ENCODE measurements at places on chromosomes 5 and 9.

GRCh38 chr9:29625292-29625731 lies 2052.0 kb upstream of the C9orf72 start:
- DNase-seq: no peak

DNA sequence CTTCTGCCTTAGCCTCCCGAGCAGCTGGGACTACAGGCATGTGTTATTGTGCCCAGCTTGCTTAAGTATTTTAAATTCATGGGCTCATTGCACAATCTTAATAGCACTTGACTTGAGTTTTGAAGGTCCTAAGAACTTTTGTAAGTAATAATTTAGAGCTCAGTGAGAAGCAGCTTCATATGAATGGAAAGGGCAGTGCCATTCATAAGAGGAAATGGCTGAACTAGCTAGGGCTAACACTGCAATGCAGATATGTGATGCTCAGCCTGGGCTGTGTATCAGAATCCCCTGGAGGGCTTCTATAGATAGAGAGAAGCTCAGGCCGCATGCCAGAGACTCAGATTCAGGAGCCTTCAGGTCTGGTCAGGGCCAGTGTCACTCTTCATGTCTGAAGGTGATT lies 295.5 kb upstream of the DAP start:
- no peak for DNase-seq

DNA sequence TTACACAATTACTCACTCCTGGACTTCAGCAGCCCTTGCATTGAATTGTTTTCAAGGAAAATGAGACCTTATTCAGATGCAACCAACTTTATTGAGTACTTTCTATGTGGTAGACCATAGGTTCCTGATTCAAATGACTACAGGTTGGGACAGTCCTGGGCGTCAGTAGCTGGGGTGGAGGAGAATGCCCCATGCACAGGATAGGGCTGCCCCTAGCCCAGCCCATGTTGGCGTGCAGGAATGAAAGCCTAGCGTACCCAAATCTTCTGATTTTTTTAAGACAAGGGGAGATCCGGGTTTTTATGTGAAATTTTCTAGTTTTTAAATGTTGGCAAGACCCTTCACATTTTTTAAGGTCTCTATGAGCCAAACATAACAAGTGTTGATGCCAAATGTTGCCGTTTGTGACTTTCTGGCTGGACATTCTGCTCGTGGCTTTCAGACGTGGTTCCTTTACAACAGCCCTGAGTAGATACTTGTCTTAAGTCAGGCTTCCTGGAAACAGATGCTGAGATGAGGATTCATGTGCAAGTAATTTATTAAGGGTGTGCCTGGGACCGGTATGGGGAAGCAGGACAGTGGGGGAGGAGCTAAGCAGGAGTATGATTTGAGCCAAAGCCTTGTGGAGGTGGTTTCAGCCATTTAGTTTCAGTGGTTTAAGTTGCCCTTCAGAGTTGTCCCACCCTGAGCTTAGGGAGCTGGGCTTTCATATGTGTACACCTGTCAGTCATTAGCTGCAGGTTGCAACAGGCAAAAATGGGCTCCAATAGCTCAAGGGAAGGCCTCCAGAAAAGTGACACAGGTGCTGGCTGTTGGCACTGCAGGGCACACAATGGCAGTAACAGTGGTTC lies 154.1 kb downstream of the NTRK2 start:
- DNase-seq: peak; percentile 60

DNA sequence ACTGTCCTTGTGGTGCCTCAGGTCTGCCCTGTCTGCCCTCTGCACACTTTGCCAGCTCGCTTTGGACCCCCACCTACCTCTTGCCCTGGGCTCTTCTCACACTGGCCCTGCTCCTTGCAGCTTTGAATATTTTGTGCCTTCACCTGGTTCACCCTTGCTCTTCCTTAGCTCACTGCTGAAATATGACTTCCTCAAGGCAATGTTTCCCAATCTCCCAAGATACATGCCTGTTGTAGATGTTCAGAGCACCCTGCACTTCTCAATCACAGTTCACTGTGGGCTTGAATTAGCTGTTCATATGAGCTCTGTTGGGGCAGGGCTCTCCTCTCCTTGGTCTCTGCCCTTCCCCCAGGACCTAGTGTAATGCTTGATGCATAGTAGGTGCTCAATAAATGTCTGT lies 8.0 kb downstream of the AFAP1L1 start:
- DNase-seq: no peak

DNA sequence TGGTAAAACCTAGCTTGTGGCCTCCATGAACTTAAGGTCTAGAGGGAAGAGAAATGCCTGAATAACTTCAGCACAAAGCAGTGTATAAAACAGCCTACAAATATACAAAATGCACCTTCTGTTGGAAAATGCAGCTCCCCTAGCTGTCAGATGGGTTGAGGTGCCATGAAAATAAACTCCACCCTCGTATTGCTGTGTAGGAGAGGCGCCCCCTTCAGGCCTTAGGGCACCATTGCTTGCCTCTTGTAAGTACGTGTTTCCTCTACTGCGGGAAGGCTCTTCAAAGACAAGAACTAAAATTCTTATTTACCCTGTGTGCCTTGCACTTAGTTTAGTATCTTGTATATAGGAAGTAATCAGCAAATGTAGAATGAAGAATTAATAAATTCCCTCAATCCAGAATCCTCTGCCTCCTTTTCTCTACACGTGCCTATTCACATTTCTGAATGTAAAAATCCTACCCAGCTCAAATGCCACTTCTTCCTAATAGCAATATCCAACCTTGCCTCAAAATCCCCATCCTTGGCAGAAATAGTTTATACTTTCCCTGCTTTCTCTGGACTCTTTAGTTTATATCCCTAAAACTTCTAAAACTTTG lies 393.7 kb upstream of the PDE4D start:
- DNase-seq: peak; percentile 60

- DNase-seq: no peak
Observed at GRCh38 chr9:95083086-95083768, 234.3 kb downstream of the FANCC start.

All from EH (cell line).